ENCODE measurements at places on chromosomes 6 and 20. TPM values are rescaled to one million over a fixed set of nuclear protein-coding genes. Genes with fewer than 3 reads are reported as not detected.

The OPN5 gene
- polyA plus RNA-seq, result not detected

The GNAS-AS1 gene
- 0.16 TPM for polyA plus RNA-seq

The TMEM200A gene
- 20.5 TPM for polyA plus RNA-seq

The NHLRC1 gene
- 1.6 TPM for polyA plus RNA-seq

The TTK gene
- polyA plus RNA-seq, result 9.9 TPM

The TGM3 gene
- polyA plus RNA-seq, result not detected

The BNIP5 gene
- not detected for polyA plus RNA-seq

The SPATS1 gene
- polyA plus RNA-seq, result not detected

The COL12A1 gene
- polyA plus RNA-seq, result 27.7 TPM

The ARFRP1 gene
- polyA plus RNA-seq, result 43.5 TPM

The KCTD20 gene
- 9.4 TPM for polyA plus RNA-seq

The BPIFA1 gene
- not detected for polyA plus RNA-seq

The EFCAB8 gene
- not detected for polyA plus RNA-seq

The DAAM2 gene
- polyA plus RNA-seq, result not detected

The TRERF1 gene
- polyA plus RNA-seq, result 3.5 TPM

The GUCA1A gene
- polyA plus RNA-seq, result 0.04 TPM

The KHDC1L gene
- polyA plus RNA-seq, result 0.14 TPM

The MEP1A gene
- polyA plus RNA-seq, result 0.04 TPM

The CD93 gene
- polyA plus RNA-seq, result not detected

The TMC2 gene
- not detected for polyA plus RNA-seq

The OPRL1 gene
- 0.14 TPM for polyA plus RNA-seq

The WRNIP1 gene
- 48.0 TPM for polyA plus RNA-seq

The ULBP3 gene
- polyA plus RNA-seq, result 0.88 TPM

The ENPP1 gene
- 0.32 TPM for polyA plus RNA-seq

The RFX6 gene
- not detected for polyA plus RNA-seq

The FAM209B gene
- polyA plus RNA-seq, result 0.40 TPM

The CAGE1 gene
- polyA plus RNA-seq, result 0.03 TPM

The SLC22A23 gene
- polyA plus RNA-seq, result 1.3 TPM

The BFSP1 gene
- 1.3 TPM for polyA plus RNA-seq

The CHMP4B gene
- polyA plus RNA-seq, result 96.2 TPM

The ATP5F1E gene
- polyA plus RNA-seq, result 89.9 TPM

Measured in foreskin keratinocyte (primary cell).